ENCODE measurements at places on chromosomes 1 and 21. TPM values are rescaled to one million over a fixed set of nuclear protein-coding genes. Genes with fewer than 3 reads are reported as not detected.

GRCh38 chr1:165376041-165376810, 19.7 kb upstream of the LMX1A start:
- peaks cover 40% of the 10 kb centered on the region for H3K27me3 ChIP-seq
- no peaks in the 10 kb centered on the region for H3K36me3 ChIP-seq
- no peak overlapping the region for H3K27ac ChIP-seq
- peaks cover 4% of the 10 kb centered on the region for H3K4me1 ChIP-seq
- DNase-seq, result peak; percentile 95

DNA sequence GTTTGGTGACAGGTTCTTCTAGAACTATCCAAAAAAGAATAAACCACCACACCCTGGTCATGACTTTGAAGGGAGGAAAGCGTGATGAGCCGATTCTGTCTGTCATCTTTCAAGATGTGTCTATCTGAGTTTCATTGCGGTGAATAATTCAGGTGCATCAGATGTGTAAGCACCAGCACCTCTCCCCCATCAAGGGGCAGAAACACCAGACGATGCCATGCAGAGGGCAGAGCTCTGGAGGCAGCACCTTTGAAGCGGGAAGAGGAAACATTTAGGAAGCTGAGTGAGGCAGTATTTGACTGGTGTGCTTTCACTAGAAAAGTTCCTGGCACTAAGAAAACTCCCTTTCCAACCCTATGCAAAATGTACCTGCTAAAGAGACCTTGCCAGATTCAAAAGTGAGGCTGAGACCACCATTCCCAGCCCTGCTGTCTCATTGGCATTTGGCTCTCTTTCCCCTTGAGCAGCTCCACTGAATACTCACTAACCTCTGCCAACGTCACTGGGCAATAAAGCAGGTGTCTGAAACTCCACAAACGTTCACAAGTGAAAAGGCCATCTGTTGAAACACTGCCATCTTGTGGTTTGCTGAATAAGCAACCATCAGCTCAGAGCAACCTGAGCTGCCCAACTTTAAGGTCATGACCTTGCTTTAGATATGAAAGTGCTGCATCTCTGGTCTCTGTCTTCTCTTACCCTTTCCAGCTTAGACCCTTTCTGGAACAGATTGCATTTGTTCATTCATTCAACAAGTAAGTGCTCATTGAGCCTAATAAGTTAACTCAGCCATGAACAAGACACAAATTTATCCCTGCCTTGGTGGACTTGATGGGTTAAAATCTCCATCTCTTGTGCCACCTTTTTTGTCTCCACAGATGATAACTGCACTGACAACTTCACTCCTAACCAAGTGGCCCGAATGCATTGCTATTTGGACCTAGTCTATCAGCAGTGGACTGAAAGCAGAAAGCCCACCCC, 228.6 kb downstream of the PAPPA2 start:
- H3K27me3 ChIP-seq, result no peaks in the 10 kb centered on the region
- H3K4me3 ChIP-seq, result no peak overlapping the region
- H3K36me3 ChIP-seq, result no peaks in the 10 kb centered on the region
- peak; percentile 82 for DNase-seq

- no peak overlapping the region for H3K27ac ChIP-seq
Observed at GRCh38 chr1:104082221-104082620, 332.5 kb downstream of the AMY1C start.

- H3K4me1 ChIP-seq, result peaks cover 12% of the 10 kb centered on the region
- no peaks in the 10 kb centered on the region for H3K27me3 ChIP-seq
- H3K36me3 ChIP-seq, result no peaks in the 10 kb centered on the region
- H3K27ac ChIP-seq, result no peak overlapping the region
- DNase-seq, result no peak
- no peak overlapping the region for H3K4me3 ChIP-seq
Observed at GRCh38 chr1:166933633-166934032, 41.7 kb downstream of the ILDR2 start.

DNA sequence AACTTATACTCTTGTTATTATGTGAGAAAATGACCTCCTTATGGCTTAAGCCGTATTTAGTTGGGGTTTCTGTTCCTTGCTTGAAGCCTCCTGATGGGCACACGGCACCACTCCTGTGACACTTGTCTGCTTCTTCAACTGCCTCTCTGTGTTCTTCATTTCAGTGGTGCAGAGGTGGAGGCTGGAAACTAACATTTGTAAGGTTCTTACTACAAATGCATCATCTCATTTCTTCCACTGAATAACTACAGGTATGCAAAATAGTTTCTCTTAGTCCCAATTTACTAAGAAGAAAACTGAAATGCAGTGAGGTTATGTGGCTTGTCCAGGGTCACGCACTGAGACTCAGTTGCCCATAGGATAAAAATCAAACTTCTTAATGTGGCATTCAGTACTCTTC, 23.6 kb upstream of the ZNF362 start:
- peaks cover 10% of the 10 kb centered on the region for H3K4me1 ChIP-seq
- DNase-seq, result no peak
- H3K4me3 ChIP-seq, result no peak overlapping the region

DNA sequence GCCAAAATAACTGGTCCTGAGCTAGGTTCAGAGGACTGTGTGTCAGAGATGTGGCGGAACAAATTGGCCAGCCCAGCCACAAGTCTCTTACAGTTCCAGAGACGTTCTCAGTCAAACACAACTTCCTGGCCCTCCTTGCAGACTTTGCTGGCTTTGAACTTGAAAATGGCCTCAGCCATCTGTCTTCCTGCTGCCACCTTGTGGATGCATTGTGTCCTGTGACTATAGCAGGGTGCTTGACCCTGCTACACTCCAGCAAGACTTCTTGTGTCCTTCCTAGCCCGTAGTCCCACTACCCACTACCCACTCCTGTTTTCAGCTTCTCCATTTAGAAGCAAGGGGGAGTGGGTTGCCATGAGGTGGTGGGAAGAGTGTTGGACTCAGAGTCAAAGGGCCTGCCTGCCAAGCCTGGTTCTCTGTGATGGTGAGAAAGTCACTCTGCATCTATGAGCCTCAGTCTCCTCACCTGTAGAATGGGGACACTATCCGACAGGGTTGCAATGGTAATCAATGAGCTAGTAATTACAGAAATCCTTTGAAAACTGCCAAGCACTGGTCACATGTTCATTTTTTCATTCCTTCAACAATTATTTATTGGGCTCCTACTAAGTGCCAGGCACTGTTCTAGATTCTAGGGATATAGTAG, 109.9 kb downstream of the IGSF21 start:
- peak; percentile 80 for DNase-seq
- no peaks in the 10 kb centered on the region for H3K36me3 ChIP-seq
- H3K4me1 ChIP-seq, result 0 out of 2 replicates have a peak, but pooled peaks cover 3% of the 10 kb centered on the region
- no peaks in the 10 kb centered on the region for H3K27me3 ChIP-seq
- no peak overlapping the region for H3K27ac ChIP-seq
- no peak overlapping the region for H3K4me3 ChIP-seq

GRCh38 chr1:29455781-29456180, 219.5 kb downstream of the PTPRU start:
- H3K36me3 ChIP-seq, result no peaks in the 10 kb centered on the region
- H3K27ac ChIP-seq, result no peak overlapping the region
- H3K27me3 ChIP-seq, result no peaks in the 10 kb centered on the region
- no peak for DNase-seq
- H3K4me3 ChIP-seq, result no peak overlapping the region

- H3K27ac ChIP-seq, result no peak overlapping the region
- 0 out of 2 replicates have a peak, but pooled peaks cover 2% of the 10 kb centered on the region for H3K4me1 ChIP-seq
- no peak for DNase-seq
- no peak overlapping the region for H3K4me3 ChIP-seq
- no peaks in the 10 kb centered on the region for H3K36me3 ChIP-seq
- H3K27me3 ChIP-seq, result no peaks in the 10 kb centered on the region
Observed at GRCh38 chr1:201719812-201720521, 109.0 kb upstream of the IPO9 start.

DNA sequence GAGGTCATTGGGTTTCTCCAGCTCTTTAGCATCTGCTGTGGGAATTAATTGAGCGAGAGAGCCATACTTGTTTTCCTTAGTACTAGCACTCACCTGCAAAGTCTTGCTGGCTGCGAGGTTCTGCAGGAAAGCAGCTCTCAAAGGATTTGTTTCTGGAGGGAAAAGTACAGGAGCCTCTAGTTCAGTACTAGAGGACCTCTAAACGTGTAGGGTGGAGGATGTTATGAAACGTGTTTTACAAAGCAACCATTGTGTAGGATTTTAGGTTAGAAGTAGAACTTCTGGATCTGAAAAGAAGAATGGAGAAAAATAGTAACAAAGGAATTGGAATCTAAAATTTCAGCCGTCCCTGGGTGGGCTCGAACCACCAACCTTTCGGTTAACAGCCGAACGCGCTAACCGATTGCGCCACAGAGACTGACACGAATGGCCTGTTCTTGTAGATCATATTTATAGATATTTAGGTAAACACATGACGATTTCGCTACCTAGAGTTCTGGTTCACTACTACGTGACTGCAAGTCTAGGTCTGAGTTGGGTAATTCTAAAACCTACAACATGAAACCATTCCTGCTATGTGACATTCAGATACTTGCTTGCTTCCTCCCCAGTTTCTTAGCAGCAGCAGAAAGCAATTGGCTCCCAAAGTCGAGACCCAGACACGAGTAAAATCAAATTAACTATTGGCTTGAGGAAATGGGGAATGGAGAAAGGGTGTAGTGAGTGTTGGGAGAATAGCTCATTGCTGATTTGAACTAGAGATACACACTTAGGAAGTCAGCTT, 60.2 kb upstream of the CFAP126 start:
- peak overlapping the region; percentile 52 for H3K27ac ChIP-seq
- peaks cover 18% of the 10 kb centered on the region for H3K27me3 ChIP-seq
- H3K36me3 ChIP-seq, result no peaks in the 10 kb centered on the region
- H3K4me3 ChIP-seq, result peak overlapping the region; percentile 63
- DNase-seq, result peak; percentile 73
- H3K4me1 ChIP-seq, result no peaks in the 10 kb centered on the region

RGS7 gene
- total RNA-seq, result 2.2 TPM

CCDC185 gene
- total RNA-seq, result 0.56 TPM

FBLIM1 gene
- total RNA-seq, result 69.1 TPM
